ENCODE measurements at places on chromosomes 16 and 17.
A peak's percentile ranks its signal among the peaks of the same experiment; 100 is the strongest.

- peak; percentile 92 for DNase-seq
Observed at GRCh38 chr17:41966463-41967140, at the start of gene CNP. CNP (plus strand) TSS chr17:41966795; CDS start chr17:41966885, 90 bp downstream.

- DNase-seq = no peak
Observed at GRCh38 chr16:80105160-80105559, 435.6 kb upstream of the DYNLRB2 start.

- DNase-seq = no peak
Observed at GRCh38 chr17:62712171-62712581, 84.7 kb downstream of the MRC2 start.

DNA sequence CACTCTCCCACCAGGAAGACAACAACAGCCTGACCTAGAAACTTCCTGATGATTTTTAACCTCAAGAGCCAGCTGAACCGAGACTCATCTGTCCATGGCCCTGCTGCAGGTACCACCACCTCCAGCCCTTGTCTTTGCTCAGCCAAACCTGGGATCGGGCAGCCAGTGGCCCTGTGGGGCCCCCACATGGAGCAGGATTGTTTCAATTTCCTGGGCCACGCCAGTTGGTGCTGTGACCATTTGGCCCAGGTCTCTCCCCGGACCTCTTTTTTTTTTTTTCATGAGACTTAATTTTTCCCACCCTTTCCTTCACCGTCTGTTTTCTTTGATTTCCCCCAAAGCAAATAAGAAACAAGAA, 8.3 kb upstream of the HOXB2 start:
- no peak for DNase-seq

GRCh38 chr16:80512593-80512853, 28.3 kb upstream of the DYNLRB2 start:
- DNase-seq = no peak

DNA sequence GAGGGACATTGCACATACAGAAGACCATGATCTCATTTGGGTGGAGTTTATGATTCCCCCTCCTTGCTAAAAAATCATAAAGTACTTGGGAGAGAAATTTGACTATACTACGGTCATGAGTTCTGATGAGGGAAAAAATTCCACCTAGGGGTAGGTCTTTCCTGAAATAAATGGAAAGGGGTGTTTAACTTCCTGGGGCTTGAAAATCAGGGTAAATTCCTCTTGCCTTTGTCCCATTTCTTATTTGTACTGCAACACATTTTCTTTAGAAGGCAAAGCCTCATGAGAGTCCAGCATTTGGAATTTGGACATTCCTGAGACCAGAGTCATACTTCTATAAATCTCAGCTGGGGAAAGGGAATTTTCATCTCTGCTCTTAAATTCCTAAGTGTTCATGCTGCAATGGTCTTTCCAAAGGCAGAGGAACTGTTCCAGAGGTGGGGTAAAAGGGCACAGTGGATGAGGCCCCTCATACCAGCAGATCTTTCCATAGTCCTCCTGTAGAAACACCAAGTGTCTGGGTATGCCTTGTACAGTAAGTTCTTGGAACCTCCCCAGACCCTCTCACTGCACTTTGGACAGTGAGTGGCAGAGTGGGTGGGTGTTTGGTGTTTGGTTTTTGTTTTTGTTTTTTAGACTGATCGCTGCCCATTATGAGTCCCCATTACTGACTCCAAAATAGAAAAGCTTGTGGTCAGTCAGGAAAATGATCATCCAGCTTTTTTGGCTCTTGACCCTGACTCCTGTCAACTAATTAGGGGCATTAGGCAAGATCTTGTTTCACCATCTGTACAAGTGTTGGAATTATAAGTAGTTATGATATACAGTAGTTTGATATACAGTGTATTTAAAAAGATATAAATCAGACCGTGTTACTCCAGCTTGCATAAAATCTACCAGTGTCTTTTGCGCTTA, 6.0 kb downstream of the LYRM1 start:
- DNase-seq = no peak

GRCh38 chr16:11620243-11621003, 33.7 kb upstream of the LITAF start:
- DNase-seq = no peak

- no peak for DNase-seq
Observed at GRCh38 chr16:67243481-67243880, 3.8 kb downstream of the FHOD1 start.

DNA sequence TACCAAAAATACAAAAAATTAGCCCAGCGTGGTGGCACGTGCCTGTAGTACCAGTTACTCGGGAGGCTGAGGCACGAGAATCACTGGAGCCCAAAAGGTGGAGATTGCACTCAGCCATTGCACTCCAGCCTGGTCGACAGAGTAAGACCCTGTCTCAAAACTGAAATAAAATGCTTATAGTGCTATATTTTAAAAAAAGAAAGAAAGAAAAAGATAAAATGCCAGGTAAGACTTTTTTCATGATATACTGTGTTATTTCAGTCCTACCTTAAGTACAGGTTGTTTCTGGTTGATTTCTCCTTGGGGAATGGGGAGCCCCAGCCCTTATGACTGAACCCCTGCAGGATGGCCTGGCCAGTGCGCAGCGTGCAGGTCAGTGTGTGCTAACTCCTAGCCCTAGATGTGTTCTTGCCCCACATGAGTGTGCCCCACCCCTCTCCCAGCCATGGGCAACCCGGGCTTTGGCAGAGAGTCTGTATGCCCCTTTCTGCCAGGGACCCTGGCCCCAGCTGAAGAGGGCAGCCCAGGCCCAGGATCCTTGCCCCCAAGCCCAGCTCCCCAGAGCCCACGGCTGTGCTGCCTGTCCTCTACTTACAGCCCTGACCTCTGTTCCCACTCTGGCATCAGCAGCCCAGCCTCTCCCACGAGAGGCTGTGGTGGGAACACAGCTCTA, 1.3 kb downstream of the CNGB1 start:
- no peak for DNase-seq

DNA sequence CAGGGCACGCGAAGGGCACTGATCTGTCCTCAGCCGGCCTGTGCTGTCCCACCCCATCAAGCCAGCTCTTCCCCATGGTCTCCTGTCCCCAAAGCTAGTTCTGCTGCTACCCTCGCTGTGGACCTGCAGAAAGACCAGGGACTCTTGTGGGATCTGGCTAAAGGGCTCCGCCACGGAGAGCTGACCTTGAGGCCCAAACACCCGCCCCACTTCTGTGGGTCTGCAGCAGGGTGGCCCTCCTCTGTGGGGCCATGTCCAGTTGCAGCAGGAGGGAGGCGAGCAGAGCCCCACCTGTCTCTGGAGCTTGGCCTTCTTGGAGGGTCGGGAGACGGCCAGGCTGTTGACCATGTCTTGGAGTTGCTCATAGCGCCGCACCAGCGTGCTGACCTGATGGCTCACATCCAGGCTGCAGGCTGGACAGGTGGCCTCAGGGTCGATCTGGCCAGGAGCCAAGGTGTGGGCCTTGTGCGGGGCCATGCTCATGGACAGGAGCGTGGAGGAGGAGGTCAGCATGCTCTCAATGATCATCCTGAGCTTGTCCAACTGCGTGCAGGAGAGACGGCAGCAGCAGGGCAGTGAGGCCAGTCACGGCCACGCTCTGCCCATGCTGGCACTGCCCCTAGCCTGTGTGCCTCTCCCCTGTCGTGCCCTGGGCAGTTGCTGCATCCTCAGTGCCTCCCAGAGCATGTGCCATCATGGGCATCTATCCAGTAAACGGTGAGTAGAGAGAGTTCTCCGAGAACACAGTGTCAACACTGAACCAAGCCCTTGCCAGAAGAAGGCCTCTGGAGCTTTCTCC, 16.6 kb downstream of the UBALD2 start:
- no peak for DNase-seq

DNA sequence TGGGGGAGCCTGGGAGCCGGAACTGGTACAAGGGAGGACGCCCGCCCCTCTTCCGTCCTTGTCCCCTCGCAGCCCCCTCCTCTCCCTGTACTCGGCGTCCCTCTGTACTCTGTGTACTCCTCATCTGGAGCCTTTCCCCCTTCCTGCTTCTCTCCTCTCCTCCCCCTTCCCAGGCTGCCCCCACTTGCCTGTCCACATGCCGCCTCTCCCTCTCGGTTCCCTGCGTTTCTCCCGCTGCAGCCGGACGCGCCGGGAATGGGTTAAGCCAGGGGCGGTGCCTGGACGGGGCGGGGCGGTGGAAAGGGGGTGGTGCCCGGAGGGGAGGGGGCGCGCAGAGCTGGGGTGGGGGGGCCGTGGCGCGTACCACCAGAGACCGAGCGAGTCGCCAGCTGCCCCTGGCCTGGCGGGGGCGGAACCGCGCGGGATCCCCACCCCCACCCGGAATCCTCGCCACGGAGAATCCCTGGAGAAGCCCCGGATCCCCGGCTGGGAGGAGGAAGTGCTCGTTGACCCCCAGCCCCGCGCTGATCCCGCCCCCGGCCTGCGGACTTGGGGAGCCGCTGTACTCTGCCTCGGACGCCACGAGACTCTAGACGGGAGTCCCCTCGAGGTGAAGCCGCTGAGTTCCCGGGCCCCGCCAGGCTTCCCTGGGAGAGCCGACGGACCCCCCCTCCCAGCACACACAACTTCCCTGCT, 22.6 kb downstream of the GJD3 start:
- DNase-seq = peak; percentile 47

DNA sequence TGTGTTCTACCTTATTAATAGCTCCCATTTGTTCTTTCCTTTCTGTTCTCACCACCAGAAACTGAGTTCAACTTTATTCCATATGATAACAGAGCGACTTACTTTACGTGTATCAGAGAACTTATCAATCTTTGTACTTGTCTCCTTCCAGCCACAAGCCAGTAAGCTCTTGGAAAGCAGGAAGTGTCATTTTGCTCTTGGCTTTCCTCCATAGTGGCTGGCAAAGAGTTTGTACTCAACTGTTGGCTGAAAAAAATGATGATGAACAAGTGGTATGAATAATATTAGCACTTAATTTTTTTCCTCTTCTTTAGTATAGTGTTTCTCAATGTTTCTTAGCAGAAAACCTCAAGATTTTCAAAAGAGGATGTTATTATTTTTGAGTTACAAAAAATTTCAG, 182.4 kb upstream of the TOM1L1 start:
- no peak for DNase-seq

DNA sequence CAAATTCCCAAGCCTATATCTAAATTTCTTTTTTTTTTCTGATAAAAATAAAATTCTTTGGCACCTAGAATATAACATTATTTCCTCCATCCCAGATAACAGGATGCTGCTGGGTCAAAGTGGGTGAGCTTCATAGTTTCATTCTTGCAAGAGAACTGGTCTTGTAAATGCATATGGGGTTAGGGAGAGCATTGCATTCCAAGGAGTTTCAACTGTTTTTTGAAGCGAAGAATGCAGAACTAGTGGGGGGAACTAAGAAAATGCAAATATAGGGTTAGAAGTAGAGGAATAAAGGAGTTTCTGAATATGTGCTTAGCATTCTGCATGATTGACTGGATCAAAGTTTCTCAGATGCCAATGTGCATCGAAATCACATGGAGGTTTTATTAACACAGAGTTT, 347.2 kb upstream of the XYLT1 start:
- no peak for DNase-seq

GRCh38 chr16:81442220-81442915, 2.2 kb upstream of the CMIP start:
- DNase-seq = no peak

GRCh38 chr17:77343031-77343800, 202.4 kb downstream of the SEC14L1 start:
- DNase-seq = no peak

GRCh38 chr17:69473841-69474831, 59.6 kb downstream of the MAP2K6 start:
- no peak for DNase-seq

GRCh38 chr17:76461765-76462555, 5.4 kb upstream of the AANAT start:
- DNase-seq = no peak
